Stimulated activated CD8-positive, alpha-beta memory T cell treated with anti-CD3 and anti-CD28 coated beads, Interleukin-4, amount 100 ng/mL, for 4 hours (primary cell): ENCODE measurements at places on chromosomes 6 and 20.

- no peak for DNase-seq
Measured at GRCh38 chr6:100479179-100480035, 14.7 kb upstream of the SIM1 start.

GRCh38 chr6:116858060-116858459 lies 19.0 kb upstream of the RFX6 start:
- no peak for DNase-seq

GRCh38 chr6:160505970-160506369 lies 157.8 kb downstream of the SLC22A3 start:
- no peak for DNase-seq

DNA sequence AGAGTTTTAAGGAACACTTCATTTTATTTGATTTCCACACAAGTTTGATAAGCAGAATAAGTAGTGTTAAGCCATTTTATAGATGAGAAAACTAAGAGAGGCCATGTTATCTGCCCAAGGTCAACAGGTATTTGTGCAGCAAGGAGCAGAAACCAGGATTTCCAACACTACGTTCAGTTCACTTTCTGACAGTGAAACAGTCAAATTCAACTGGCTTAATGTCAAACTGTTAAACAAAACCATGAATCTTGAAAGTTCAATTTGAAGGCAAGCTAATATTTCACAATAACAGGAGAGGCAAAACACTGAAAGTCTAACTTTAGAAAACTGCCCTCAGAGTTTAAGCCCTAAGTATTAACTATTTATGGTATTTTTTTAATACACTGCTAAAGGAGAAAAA lies 32.6 kb downstream of the DTNBP1 start:
- no peak for DNase-seq

DNA sequence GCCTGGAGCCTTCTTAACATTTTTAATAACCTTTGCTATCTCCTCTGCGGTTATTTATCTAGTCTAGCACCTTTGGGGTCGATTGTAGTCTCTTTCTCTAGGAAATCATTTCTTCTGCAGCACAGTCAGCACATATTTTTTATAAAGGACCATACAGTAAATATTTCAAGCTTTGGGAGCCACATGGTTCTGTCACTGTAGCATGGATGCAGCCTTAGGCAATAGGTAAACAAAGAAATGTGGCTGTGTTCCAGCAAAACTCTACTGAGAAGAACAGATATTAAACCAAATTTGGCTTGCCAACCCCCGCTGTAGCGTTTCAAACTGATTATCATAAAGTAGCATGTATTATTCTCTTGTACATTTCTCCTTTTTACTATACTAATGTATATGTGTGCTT lies 95.7 kb downstream of the SLC23A2 start:
- no peak for DNase-seq

DNA sequence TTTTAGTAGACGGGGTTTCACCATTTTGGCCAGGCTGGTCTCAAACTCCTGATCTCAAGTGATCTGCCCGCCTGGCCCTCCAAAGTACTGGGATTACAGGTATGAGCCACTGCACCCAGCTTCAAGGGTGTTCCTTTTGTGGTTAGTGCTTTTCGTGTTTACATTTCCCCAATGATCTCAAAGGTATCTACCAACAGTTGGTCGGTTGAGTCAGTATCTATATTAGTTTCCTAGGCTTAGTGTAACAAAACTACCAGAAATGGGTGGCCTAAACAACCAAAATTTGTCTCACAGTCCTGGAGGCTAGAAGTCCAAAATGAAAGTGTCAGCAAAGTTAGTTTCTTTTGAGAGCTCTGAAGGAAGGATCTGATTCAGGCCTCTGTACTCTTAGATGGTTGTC lies 30.1 kb downstream of the CASP8AP2 start:
- DNase-seq, result no peak

DNA sequence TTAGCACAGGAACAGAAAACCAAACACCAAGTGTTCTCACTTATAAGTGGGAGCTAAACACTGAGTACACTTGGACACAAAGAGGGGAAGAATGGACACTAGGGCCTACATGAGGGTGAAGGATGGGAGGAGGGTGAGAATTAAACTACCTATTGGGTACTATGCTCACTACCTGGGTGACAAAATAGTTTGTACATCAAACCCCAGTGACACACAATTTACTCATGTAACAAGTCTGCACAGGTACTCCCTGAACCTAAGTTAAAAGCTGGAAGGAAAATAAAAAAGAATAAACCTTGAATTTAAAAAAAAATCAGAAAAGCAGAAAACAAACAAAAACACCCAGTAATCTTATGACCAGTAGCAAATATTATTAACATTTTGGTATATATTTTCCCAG lies 188.6 kb downstream of the TFAP2B start:
- no peak for DNase-seq

DNA sequence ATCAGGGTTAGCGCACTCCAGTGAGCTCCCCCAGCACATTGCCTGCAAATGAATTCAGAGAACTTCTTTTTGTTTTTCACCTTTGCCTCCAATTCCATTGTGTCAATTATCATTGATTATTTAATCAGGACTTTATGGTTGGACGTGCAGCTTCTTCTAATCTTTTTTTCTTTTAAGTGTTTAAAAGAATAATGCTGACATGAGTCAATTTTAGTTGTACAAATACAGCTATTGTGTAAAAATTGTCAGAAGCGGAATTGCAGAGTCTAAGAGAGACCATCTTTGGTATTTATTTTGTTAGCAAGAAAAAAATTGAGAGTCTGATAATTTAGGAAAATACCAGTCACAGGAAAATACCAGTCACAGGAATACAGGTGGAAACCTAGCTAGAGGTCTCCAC lies 5.5 kb downstream of the ABT1 start:
- no peak for DNase-seq

GRCh38 chr6:26224940-26225847 lies 138.0 kb downstream of the HFE start:
- DNase-seq, result no peak

GRCh38 chr6:10613077-10613476 lies 81.3 kb downstream of the C6orf52 start:
- DNase-seq, result no peak
